ENCODE measurements at places on chromosomes 7 and 10. TPM values are rescaled to one million over a fixed set of nuclear protein-coding genes. Genes with fewer than 3 reads are reported as not detected.

DNA sequence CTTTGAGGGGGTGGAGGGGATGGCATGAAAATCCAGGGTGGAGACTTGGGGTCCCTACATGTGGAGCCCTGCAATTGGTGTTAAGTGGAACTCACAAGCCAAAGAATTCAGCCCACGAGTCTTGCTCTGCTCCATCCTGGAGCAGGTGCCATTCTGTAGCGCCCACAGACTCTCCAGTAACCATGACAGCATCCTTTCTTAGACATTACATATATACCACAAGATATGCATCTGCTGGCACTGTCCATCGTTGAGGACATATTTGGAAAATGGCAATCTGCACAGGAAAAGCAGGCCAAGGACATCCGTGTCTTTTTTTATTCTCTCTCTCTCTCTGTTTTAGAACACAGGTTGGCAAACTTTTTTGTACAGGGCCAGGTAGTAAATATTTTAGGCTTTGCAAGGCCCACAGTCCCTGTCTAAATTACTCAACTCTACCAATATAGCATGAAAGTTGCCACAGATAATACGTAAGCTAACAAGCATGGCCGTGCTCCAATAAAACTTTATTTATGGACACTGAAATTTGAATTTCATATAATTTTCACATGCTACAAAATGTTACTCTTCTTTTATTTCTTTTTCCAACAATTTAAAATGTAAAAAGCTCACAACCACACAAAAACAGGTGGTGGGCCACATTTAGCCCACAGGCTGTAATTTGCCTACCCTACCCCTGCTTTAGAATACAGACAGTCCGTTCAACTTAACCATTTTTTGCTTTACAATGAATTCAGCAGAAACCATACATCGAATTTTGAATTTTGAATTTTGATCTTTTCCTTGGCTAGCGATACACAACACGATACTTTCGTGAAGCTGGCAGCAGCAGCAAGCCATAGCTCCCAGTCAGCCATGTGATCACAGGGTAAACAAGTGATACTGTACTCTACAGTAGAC, 141.4 kb upstream of the STK17A start:
- no peak for DNase-seq

- DNase-seq, result no peak
Observed at GRCh38 chr7:64951250-64951848, 39.5 kb downstream of the ZNF117 start.

DNA sequence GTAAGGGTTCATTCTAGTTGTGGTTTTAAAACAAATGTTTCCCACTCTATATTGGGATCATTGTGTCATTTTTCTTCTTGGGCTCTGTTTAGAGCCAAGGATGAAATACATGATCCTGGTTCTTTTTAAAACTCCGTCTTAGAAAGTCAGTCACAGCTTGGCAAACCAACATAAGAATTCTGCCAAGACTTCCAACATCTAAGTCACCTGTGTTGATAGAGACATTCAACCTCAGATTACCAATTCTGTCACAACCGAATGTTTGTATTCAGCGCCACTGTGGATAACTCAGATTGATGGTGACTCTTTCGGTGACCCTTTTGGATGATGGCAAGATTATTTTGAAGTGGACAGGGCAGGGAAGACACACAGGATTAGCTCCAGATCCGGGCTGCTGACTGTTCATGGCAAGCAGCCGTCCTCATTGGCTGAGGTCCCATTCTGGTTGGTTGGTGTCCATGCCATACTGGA, 255.4 kb downstream of the ARHGAP21 start:
- no peak for DNase-seq

DNA sequence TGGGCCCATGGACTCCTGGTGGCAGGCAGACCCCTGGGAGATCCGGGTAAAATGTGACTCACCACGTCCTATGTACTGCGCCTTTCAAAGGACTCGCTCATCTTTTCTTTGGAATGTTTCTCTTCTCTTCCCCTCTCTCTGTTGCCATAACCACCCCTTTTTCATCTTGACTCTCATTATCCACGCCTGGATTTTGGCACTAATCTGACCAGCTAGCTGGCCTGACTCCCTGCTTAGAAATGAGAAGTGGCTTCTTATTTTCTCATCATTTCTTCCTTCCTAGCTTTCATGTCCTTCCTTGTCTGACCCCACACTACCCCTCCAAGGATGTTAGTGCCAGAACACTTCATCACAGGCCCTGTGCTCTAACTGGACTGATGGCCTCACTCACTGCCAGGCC, 98.0 kb upstream of the FAM171A1 start:
- no peak for DNase-seq

DNA sequence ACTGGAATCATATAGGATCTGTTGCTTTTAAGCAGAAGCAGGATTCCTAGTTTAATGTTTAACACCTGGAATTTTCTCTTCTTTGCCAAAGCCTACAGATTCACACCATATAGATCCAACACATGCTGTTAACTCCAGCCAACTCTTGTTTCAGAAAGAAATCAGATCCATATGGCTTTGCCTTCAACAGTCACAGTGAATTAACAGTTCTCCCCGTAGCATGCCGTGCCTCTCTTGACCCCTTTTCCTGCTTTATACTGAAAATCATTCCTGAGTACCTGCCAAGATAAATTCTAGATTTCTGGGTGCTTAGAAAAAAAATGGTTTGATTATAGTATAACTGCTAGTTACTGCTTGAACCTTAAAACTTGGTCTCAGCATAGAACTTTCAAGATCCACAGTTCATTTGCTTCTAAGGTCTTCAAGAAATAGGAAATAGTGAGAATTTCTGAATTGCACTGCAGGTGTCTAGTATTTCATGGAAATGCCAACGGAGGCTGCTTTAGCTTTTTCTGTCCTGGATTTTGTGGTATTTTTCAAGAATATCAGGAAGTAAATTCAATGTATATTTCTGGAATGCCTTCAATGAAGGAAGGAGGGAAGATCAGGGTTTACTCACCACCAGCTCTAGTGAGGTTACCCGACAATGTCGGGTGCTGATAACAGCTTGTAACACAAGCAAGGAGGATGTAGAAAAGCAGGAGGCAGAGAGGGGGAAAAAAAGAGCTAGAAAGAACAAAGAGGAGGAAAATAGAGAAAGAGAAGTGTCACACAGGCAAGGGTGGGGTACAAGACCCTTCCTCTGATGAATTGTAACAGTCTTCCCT, 6.6 kb downstream of the AASS start:
- DNase-seq, result no peak

DNA sequence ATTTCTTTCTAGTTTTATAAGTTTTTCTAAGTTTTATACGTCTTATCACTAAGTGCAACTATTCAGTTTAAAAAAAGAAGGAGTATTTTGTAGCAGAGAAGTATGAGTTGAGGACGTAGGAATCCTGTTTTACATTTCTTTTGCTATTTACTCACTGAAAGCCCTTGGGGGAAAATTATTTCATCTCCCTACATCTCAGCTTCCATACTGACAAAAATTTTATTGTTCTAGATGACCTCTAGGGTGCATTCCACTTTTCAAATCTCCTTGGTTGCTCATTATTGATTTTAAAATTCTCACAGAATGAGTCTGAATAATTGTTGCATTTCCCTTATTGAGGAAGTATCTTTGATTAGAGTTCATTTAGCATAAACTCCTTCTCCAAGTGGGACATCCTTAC, 14.9 kb upstream of the PDK4 start:
- DNase-seq, result no peak

- DNase-seq, result no peak
Observed at GRCh38 chr7:121510302-121510701, 114.2 kb upstream of the FAM3C start.

The MACROH2A2 gene
- 33.9 TPM for total RNA-seq

The NKX2-3 gene
- total RNA-seq, result not detected

The C10orf105 gene
- not detected for total RNA-seq
